EL (cell line): ENCODE measurements at places on chromosomes 11 and 22.
A peak's percentile ranks its signal among the peaks of the same experiment; 100 is the strongest.

- peak; percentile 91 for DNase-seq
Measured at GRCh38 chr11:100562128-100562527, 125.0 kb upstream of the ARHGAP42 start.

DNA sequence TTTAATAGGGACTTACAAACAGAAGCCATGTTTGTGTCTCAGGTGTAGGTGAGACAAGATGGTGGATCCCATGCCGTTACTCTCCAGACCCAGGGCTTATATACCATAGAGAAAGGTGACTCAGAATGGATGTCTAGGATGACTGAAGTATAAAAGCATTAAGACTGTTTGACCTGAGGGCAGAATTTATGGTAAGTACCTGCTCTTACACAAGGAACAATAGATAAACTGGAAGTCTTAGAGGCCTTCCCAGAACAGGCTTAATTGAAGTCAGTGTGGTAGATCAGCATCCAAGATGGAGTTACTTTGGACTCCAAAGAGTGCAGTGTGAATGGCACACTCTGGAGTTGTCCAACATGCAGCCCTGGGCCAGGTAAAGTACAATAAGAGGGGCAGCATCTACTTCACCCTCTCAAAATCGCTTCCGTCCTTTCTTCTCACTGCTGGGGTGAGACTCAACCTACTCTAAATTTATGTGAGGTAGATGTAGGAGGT, 387.0 kb upstream of the DDI1 start:
- no peak for DNase-seq

GRCh38 chr11:35347173-35347878, 72.0 kb downstream of the SLC1A2 start:
- no peak for DNase-seq

- DNase-seq, result peak; percentile 47
Measured at GRCh38 chr22:33853200-33854097, 66.8 kb downstream of the LARGE1 start.

- no peak for DNase-seq
Measured at GRCh38 chr11:68741463-68741862, 9.9 kb downstream of the TESMIN start.

DNA sequence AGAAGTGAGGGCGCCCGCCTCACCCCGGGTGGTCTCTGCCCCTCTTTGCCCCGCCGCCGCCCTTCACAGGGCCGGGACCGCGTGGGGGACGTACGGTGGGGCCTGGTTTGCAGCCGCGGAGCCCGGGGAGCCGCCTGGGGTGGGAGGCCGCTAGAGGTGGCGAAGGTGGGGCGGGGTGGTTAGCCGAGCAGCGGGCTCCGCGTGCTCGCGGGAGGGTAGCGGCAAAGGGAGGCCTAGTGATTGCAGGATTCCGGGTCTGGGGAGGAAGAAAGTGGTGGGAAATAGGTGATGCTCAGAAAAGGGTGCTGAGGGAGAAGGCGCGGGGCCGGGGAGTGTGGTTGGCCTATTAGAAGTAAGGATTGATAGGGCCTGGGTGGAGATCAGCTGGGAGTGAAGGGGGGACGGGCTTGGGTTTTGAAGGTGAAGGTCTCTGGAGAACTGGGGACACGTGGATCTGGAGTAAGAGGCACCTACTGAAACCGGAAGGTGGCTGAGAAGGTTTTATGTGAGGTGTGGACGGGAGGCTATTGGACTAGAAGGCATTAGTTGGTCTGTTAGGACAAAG, 571 bp downstream of the FAR1 start:
- peak; percentile 31 for DNase-seq

GRCh38 chr22:27749597-27750225, 51.8 kb downstream of the MN1 start:
- DNase-seq, result no peak

DNA sequence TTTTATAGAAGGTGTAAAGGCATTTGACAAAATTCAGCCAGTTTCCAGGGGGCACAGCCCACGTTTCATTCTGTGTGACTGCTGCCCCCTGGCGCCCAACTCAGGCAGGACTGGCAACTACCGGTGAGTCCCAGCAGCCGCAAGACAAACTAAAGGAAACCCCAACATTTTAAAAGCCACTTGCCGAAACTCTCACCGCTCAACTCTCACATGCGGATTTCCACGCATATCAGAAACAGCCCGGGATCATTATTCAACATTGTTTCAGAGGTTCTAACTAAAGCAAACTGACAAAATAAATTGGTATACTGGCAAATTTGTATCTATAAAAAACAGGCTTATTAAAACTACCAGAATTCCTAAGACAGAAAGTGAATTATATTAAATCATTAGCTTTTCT, 48.2 kb downstream of the MORC2 start:
- peak; percentile 73 for DNase-seq

DNA sequence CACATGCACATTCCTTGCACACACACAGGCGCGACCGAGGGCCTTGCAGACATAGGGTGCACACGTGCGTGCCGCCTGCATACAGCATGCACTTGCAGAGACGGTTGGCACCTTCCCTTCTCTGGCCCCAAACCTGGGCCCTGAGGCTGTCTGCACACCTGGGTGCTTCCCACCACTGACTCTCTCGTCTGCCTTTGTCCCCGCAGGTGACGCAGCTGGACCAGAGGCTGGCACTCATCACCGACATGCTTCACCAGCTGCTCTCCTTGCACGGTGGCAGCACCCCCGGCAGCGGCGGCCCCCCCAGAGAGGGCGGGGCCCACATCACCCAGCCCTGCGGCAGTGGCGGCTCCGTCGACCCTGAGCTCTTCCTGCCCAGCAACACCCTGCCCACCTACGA, 38.0 kb downstream of the CDKN1C start:
- DNase-seq, result no peak

- DNase-seq, result no peak
Measured at GRCh38 chr11:124153821-124154220, 29.3 kb upstream of the OR10D3 start.

DNA sequence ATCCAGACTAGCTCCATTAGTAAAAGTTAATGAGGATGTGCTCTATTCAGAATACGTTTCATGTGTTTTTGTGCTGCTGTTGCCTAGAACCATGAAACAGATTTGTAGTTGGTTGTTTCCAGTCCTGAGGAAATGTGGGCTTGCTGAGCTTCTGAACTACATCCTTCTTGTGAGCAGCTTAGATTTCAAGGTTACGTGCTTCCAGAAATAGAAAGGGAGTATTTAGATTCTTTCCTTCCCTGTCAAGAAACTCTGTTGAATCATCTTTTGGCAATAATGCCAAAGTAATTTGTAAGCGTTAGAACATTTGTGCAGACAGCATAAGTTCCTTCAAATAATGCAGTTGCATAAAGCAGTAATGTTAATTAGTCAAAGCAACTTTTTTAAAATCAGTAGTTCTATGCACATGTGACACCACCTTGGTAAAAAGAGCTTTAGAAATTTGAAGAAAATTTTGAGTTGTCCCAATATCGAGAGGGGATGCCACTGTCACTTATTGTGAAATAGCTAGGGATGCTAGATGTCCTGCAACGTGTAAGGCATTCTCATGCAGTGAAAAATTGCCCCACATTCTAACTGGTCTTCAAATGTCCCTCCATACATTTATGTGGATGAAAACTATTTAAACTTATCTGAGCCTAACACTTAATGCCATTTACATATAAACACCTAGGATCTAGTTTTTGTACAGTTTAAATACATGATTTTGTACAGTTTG, 169.6 kb downstream of the ETS1 start:
- peak; percentile 81 for DNase-seq

GRCh38 chr22:32024796-32025195, 18.3 kb upstream of the SLC5A1 start:
- DNase-seq, result no peak

GRCh38 chr11:108307751-108308150, 84.9 kb downstream of the ATM start:
- no peak for DNase-seq

DNA sequence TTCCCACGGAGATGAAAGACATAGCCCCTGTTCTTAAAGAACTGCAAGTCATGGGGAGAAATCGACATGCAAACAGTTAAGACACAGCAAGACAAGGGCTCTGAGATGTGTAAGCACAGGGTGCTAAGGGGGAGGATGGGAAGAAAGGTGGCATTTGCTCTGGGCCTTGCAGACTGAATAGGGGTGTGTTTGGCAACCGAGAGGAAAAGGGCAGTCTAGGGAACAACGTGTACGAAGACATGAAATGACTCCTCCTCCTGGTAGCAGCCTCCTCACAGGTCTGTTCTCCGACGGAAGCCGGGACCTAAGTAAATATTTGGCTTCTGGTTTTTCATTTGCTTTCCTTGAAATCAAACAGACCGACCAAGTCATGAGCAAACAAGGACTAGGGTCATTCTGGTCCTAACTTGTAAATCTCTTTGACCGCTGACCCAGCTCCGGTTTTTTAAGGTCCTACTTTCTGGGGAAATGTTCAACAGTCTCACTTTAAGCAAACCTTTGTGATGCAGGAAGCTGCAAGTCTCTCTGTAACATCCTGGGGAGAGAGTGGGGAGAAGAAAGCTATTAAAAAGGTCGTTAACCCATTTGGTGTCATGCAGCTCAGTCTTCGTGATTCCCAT, 19.7 kb downstream of the NNMT start:
- DNase-seq, result no peak

GRCh38 chr11:12767577-12767976, 93.4 kb downstream of the TEAD1 start:
- no peak for DNase-seq

DNA sequence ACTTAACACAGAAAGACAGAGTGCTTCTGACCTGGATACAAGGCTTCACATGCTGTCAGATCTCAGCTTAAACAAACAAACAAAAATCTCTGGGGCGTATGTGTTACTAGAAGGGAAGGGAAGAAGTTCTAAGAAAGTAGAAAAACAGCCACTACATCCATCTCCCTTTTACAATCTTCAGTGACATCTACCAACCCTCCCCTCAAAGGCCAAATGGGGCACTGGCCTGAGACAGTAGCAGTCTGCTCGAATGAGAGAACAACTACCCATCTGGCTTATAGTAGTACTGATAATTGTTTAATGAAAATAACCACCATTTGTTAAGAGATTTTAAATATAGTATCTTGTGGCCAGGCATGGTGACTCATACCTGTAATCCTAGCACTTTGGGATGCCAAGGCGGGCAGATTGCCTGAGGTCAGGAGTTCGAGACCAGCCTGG, 29.4 kb downstream of the CCDC83 start:
- DNase-seq, result peak; percentile 21

GRCh38 chr11:63536669-63537292, at the start of gene PLAAT4:
Gene PLAAT4 (plus strand): TSS chr11:63536808. CDS start chr11:63536869, 61 bp downstream.
- peak; percentile 60 for DNase-seq

GRCh38 chr11:112734207-112734606, 227.0 kb upstream of the NCAM1 start:
- peak; percentile 20 for DNase-seq

GRCh38 chr11:73401217-73401923, 25.2 kb downstream of the RELT start:
- DNase-seq, result no peak

GRCh38 chr11:118742304-118742703, 48.7 kb downstream of the DDX6 start:
- no peak for DNase-seq

- peak; percentile 92 for DNase-seq
Measured at GRCh38 chr11:27757953-27758352, 57.7 kb upstream of the BDNF start.

- no peak for DNase-seq
Measured at GRCh38 chr11:122451911-122452310, 203.6 kb upstream of the UBASH3B start.

DNA sequence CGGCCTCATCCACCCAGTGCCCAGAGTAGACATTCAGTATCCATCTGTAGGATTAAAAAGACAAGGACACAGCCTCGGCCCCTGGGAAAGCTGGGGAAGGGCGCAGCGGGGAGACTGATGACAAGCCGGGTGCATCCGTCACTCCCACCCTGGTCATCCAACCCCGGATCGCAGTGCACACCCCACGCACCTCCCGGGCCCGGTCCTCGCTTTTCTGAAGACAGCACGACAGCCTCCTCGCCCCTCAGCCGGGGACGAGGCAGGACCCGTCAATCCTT, 1.1 kb downstream of the FCHSD2 start:
- peak; percentile 50 for DNase-seq

- no peak for DNase-seq
Measured at GRCh38 chr11:73189315-73189714, 28.8 kb upstream of the P2RY2 start.

- DNase-seq, result no peak
Measured at GRCh38 chr11:115963156-115963555, 458.9 kb upstream of the CADM1 start.

GRCh38 chr22:47012589-47013370, 250.3 kb downstream of the TBC1D22A start:
- peak; percentile 48 for DNase-seq

DNA sequence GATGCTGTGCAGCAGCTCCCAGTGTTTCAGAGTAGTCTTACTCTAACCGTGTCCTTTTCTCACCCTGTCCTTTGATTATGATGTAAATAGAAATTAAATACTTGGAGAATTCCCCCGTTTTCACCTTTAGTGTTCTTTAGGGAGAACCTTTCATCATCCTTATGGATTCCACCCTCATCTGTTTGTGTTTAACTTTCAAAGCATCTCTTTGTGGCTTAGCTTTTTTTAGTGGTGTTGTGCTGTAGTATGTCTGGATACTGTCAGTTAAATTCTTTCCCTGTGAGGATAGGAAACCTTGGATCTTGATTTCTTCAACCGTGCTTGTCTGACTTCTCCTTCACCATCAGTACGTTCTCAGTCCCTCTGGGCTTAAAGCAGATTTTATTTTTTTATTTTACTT, 48.5 kb downstream of the PPP6R3 start:
- DNase-seq, result no peak

- no peak for DNase-seq
Measured at GRCh38 chr22:36862251-36863242, 1.7 kb downstream of the NCF4 start.

DNA sequence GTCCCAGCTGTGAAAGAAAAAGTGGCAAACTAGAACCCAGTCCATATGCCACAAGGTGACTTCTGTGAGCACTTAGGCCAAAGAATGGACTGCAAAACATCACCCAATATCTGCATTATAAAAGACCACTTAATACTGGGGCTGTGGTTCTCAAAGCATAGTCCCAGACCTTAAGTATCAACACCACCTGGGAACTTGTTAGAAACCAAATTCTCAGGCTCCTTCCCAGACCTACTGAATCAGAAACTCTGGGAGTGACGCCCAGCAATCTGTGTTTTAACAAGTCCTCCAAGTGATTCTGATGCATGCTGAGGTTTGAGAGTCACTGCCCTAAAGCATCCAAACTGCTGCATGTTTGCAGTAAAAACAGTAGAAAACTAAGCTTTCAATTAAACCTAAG, 81.3 kb downstream of the SERGEF start:
- no peak for DNase-seq

GRCh38 chr11:118607401-118608359, at the start of gene PHLDB1:
Gene PHLDB1 (plus strand): TSS chr11:118607615. CDS start chr11:118613837, 6,222 bp downstream.
- peak; percentile 77 for DNase-seq

DNA sequence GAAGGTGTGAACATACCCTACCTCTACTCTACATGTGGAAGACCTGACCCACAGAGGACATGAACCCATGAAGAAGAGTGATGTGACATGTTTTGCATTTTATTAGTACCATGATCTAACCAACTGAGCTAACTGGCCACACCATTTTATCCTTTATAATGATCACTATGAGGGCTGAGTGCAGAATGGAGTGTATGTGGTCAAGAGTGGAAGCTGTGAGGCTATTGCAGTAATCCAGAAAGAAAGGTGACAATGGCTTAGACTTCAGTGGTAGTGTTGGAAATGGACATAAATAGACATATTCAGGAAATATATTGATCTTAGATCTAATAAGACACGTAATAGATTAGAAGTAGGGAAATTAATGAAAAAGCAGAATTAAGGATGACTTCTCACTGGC, 3.8 kb downstream of the SRSF8 start:
- DNase-seq, result no peak
